Cardiac muscle cell (in vitro differentiated cells and primary cell): ENCODE measurements at places on chromosomes 11 and 22. TPM values are rescaled to one million over a fixed set of nuclear protein-coding genes. Genes with fewer than 3 reads are reported as not detected.

DNA sequence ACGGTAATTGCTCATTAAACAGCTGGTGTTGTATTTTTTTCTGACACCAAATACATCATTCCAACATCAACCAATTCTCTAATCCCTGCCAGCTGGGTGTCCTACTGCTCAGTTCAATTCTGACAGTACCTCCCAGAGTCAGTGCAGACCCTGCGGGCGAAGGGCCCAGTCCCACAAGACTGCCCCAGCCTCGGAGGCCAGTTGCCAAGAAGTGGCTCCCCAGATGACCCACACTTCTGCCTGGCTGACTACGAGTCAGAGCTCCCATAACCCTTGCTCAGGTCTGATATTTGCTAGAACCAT is 147.2 kb downstream of the CTTN start:
- no peak for DNase-seq

The NXPE2 gene
- 0.18 and 0.48 TPM in 2 replicates for total RNA-seq

GRCh38 chr11:32033067-32033466 is 57.8 kb upstream of the RCN1 start:
- DNase-seq = no peak

The MMP8 gene
- total RNA-seq = not detected in 2 replicates

GRCh38 chr11:121334973-121335710 is 42.6 kb downstream of the SC5D start:
- DNase-seq = no peak

GRCh38 chr11:108788565-108789199 is 123.8 kb downstream of the DDX10 start:
- peak; percentile 44 for DNase-seq

GRCh38 chr11:34331736-34332135 is 26.1 kb downstream of the ABTB2 start:
- DNase-seq = no peak

The GAS2L1 gene
- total RNA-seq = 14.3 and 17.3 TPM in 2 replicates
